ENCODE measurements at places on chromosomes 5 and 9.

GRCh38 chr9:3525096-3525835 lies 535 bp downstream of the RFX3 start:
- peaks cover 63% of the 10 kb centered on the region for H3K4me1 ChIP-seq
- peak overlapping the region; percentile 99 for H3K27ac ChIP-seq
- peaks cover 15% of the 10 kb centered on the region for H3K36me3 ChIP-seq
- peak overlapping the region; percentile 97 for H3K4me3 ChIP-seq
- H3K27me3 ChIP-seq = no peaks in the 10 kb centered on the region

DNA sequence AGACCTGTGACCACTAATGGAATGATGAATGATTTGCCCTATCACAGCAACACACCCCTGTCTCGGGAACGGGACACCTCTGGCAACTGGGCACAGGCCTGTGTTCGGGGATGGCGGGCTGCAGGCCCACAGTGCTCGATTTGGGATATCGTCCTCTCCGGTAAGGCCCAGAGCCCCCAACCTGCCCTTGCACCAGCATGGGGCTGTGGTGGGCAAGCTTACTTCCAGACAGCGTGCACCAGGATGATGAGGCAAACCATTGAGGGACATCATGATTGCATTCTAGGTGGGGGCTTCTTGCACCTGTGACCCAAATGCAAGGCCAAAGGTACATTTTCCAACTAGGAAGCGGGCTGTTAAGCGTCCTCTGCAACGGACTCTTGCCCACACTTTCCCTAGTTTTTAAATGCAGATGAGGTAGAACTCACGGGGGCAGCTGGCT lies 275.4 kb downstream of the FSTL4 start:
- peaks cover 5% of the 10 kb centered on the region for H3K4me1 ChIP-seq
- no peaks in the 10 kb centered on the region for H3K27me3 ChIP-seq
- H3K36me3 ChIP-seq = no peaks in the 10 kb centered on the region

DNA sequence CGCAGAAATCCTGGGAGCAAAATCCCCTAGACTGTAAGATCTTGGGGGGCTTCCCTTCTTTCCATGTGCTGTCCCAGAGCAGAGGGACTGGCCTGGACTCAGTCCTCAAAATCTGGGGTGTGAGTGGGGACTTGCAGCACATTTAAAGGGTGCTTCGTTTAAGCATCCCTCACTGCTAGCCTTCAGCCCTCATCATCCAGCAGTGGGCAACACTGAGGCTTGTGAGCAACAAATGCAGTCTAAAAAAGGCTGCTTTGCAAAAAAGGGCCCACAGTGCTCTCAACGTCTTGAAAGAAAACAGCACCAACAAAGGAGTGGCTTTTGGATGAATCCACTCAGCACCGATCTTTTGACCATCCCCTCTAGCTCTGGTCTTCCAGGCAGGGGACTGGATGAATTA lies 128.3 kb upstream of the TBC1D2 start:
- DNase-seq = peak; percentile 48
- H3K27ac ChIP-seq = no peak overlapping the region
- no peak overlapping the region for H3K4me3 ChIP-seq
- H3K27me3 ChIP-seq = no peaks in the 10 kb centered on the region

DNA sequence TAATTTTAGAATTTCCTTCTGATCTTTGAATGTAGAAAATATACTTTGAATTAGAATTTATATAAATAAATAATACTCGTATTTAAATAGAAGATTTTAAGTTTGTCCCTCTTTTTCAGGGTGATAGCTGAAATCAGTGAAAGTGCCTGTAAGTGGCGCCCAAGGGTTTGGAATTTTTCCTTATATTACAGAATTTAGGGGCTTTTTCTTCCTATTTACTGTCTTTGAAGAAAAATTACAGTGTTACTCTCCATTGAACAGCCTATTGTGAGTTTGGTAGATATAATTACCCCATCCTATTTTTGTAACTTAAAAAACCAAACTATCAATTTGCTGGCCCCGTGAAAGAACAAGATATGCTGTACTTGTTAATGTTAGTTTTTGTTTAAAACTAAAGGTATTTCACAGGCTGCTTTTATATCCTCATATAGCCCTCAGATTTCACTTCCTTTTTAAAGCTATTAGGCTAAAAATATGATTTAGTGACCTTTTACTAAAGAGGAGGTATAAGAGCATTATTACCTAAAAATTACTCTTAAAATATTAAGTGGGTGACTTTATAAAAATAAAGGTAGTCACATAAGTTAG lies 3.2 kb downstream of the MAP3K1 start:
- H3K36me3 ChIP-seq = no peaks in the 10 kb centered on the region
- H3K27me3 ChIP-seq = peaks cover 24% of the 10 kb centered on the region
- no peak overlapping the region for H3K27ac ChIP-seq
- peaks cover 19% of the 10 kb centered on the region for H3K4me1 ChIP-seq
- no peak overlapping the region for H3K4me3 ChIP-seq
- no peak for DNase-seq

DNA sequence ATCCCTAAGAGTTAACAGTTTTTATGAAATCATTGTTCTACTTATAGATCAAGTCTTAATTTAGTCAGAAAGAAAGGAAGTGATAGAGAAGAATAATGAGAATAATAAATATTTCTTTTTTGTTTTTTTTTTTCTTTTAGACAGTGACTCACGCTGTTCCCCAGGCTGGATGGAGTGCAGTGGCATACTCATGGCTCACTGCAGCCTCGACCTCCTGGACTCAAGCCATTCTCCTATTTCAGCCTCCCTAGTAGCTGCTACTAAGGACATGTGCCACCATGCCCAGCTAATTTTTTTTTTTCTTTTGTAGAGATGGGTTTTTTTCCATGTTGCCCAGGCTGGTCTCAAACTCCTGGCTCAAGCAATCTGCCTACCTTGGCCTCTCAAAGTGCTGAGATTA lies 11.0 kb downstream of the IFNA21 start:
- H3K27me3 ChIP-seq = no peaks in the 10 kb centered on the region
- no peak overlapping the region for H3K27ac ChIP-seq
- no peaks in the 10 kb centered on the region for H3K36me3 ChIP-seq
- H3K4me3 ChIP-seq = no peak overlapping the region
- no peaks in the 10 kb centered on the region for H3K4me1 ChIP-seq

- no peak for DNase-seq
- H3K4me1 ChIP-seq = no peaks in the 10 kb centered on the region
- no peaks in the 10 kb centered on the region for H3K36me3 ChIP-seq
- no peak overlapping the region for H3K4me3 ChIP-seq
- no peaks in the 10 kb centered on the region for H3K27me3 ChIP-seq
- no peak overlapping the region for H3K27ac ChIP-seq
Observed at GRCh38 chr9:4324513-4324912, 24.6 kb upstream of the GLIS3 start.

- no peaks in the 10 kb centered on the region for H3K36me3 ChIP-seq
- peaks cover 5% of the 10 kb centered on the region for H3K4me1 ChIP-seq
- no peak overlapping the region for H3K4me3 ChIP-seq
- H3K27ac ChIP-seq = no peak overlapping the region
Observed at GRCh38 chr9:14418301-14418940, 104.5 kb upstream of the NFIB start.

Data from neural progenitor cell (in vitro differentiated cells).